ENCODE measurements at places on chromosomes 3 and 15.

DNA sequence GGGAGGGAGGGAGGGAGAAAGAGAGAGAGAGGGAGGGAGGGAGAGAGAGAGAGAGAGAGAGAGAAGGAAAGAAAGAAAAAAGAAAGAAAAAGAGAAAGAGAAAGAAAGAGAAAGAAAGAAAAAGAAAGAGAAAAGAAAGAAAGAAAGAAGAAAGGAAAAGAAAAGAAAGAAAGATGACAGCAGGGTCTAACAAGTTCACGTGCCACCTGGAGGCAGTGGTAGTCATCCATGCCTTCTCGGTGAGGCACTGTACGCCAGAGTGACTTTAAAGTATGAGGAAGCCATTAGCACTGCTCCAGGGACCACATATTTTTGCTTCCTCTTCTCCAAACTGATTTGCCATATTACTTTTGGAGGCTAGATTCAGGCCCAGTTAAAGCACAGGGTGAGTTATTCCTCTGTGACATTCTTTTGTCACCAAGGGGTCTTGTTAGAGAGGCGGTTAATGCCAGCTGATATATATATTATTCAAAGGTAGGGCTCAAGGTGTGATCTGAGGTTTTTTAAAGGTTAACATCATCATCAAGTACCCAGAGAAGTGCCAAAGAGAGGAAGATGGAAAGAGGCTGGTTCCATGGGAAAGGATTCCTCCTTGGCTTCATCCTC is at the start of gene HTR3D:
Gene HTR3D, plus strand, starts transcription at position 556 of the 606 bp plus-strand sequence. Its CDS starts 0 bp downstream, at position 556.
- no peak for DNase-seq

DNA sequence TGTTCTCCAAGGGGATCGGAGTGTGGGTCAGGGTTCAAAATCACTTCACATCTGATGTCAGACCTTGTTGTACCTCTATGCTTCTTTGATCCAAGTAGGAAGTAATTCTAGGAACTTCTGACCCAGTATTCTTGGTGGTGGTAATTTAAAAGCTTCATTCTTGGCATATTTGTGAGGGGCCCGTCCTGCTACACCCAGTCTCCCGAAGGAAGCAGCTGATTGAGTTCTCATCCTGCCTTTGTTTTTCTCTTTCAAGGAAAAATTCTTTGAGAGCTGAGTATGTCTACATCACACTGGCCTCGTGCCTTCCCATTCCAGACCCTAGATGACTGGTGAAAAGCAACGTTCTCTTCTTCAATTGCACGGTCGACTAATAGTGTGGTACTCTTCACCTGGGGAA is 234.4 kb upstream of the TPRG1 start:
- no peak for DNase-seq

DNA sequence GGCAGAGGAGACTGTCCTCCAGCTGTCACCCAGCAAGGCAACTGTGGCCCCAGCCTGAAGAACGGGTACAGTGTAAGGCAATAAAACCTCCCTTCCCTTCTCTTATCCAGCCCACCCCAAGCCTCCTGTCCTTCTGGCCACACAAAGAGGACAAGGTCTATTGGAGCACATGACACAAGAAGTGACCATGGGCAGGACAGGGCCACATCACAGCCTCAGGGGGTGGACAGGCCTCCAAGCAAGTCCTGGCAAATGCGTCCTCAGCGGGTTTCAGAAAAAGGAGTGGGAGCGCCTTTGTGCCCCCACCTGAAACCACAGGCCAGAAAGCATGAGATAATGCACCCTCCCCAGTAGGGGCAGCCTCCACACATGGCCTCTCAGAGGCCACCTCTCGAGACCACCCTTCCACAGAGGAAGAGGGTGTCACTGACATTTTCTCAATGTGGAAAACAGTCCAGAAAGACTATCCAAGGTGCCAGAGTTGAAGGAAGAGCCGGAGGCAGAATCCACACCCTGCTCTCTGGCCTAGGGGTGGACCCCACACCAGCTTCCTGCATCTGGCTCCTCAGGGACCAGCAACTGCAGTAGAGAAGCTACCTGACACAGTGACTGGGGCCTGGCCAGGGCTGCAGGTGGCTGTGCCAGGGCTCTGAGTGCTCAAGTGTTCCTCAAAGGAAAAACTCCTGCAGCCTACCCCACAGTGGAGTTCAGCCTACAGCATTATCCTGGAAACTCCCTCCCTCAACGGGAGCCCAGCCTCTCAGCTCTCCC is 43.9 kb downstream of the CCDC12 start:
- DNase-seq, result no peak

GRCh38 chr15:67794832-67795574 is 30.3 kb upstream of the SKOR1 start:
- no peak for DNase-seq

DNA sequence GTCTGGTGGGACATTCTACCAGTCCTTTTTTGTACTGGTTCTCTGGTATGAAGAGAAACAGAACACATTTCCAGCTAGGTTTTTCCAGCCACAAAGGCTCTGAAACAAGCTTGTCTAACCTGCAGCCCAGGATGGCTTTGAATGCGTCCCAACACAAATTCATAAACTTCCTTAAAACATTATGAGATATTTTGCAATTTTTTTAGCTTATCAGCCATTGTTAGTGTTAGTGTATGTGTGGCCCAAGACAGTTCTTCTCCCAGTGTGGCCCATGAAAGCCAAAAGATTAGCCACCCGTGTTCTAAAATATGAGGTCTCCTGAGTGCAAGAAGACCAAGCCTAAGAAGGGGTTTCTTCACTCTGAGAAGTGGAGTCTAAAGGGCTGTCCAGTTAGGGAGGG is 18.4 kb upstream of the TIMP4 start:
- DNase-seq, result no peak

DNA sequence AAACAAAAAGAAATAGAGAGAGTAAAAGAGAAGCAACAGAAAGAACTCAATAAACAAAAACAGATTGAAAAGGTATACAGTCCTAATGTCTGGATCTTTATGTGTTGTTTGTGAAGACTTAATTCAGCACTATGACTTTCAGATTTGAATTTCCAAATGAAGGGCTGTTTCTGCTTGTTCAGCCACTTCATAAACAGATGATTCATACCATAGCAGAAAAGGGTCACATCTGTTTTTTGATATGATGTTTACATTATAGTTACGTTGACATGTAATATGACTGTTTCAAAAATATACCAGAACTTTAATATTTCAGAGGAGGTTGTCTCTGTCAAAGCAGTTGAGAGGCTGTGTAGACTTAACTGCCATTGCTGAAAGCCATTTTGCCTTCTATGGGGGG is 24.1 kb downstream of the ASB14 start:
- no peak for DNase-seq

- DNase-seq, result no peak
Observed at GRCh38 chr3:151437906-151438305, 23.0 kb downstream of the IGSF10 start.

GRCh38 chr15:74955796-74956647 is 550 bp downstream of the RPP25 start:
- peak; percentile 77 for DNase-seq

DNA sequence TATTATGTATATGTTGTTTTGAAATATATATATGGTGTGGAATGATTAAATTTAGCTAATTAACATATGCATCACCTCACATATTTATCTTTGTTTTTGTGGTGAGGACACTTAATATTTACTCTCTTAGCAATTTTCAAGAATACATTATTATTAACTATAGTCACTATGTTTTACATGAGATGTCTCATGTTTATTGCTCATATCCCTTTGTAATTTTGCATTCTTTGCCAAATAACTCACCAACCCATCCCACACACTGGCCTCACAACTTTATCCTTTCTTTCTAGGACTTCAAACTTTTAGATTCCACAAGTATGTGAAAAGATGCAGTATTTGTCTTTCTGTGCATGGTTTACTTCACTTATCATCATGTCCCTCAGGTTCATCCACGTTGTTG is 950.2 kb upstream of the CADM2 start:
- DNase-seq, result no peak

DNA sequence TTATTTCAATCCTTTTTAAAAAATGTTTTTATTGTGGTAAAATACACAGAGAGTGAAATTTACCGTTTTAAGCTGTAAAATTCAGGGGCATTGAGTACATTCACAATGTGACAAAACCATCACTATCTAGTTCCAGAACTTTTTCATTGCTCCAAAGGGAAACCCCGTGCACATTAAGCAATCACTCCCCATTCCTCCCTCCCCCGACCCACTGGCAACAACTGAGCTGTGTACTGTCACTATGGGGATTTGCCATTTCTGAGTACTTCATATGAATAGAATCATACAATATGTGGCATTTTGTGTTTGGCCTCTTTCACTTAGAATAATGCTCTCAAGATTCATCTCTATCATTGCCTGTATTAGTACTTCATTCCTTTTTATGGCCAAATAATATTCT is 45.5 kb upstream of the BOC start:
- no peak for DNase-seq

DNA sequence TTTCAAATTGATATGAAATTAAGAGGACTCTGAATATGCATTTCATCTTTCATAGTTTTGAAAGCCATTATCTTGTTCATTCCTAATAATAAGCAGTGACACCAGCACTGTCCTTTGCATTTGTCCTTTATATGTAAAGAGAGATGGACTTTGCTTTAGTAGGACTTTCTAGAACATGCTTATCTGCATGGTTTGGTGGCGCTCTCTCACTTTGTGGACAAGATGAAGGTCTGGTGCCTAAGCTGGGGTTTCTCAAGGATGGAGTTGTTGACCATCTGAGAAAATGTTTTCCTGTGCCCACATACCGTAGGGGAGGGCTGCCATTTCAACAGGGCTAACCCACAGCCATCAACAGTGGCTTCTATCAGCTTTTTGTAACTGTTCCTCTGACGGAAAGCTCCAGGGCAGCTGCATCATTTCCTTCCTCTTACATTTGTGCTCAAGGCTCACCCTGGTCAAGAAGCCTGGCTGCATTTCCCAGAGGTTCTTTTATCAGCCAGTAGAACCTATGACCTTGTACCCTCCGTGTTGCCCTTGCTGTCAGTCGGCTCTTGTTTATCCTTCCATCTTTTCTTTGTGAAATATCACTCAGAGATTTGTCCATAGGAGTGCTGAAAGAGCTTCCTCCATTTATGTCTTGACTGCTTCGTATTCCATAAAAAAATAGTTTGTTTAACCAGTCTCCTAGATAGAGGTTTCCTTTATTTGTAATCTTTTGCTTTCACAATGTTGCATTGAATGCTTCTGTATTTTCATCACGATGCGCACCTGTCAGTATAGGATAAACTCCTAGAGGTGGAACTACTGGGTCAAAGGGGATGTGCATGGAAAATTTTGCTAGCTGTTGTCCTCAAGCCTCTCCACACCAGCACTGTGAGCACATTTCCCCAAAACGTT is 44.6 kb downstream of the ABHD2 start:
- peak; percentile 48 for DNase-seq

DNA sequence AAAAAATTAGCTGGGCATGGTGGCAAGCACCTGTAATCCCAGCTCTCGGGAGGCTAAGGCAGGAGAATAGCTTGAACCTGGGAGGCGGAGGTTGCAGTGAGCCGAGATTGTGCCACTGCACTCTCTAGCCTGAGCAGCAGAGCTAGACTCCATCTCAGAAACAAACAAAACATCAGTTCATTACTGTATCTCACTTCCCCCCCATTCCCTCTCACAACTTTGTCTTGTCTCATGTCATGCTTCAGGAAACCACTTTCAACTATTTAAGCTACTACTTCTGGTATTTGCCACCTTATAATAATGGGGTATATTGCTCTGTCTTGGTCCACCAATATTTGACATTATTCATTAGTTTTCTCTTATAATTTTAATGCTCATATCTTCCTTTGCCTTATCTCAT is 26.2 kb downstream of the PIK3CA start:
- no peak for DNase-seq

DNA sequence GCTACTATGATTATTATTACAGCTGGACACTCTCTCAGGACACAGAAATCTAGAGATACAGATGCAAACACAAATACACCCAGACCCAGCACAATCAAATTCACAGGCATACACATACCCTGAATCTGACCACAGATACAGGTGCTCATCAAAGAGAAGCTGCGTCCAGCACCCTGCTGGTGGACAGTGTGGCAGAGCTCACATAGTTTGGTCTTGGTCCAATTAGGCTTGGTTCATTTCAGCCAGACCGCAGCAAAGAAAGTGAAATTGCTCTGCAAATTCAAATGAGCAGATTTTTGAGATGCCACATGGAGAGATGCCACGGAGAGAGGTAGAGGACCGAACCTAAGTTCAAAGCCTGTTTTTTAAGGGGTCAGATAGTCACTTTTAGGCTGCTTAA is 55.6 kb downstream of the ANAPC13 start:
- no peak for DNase-seq

GRCh38 chr15:90887037-90887481 is 2.8 kb downstream of the FES start:
- DNase-seq, result no peak

GRCh38 chr15:35690698-35691116 is 144.7 kb upstream of the DPH6 start:
- no peak for DNase-seq

DNA sequence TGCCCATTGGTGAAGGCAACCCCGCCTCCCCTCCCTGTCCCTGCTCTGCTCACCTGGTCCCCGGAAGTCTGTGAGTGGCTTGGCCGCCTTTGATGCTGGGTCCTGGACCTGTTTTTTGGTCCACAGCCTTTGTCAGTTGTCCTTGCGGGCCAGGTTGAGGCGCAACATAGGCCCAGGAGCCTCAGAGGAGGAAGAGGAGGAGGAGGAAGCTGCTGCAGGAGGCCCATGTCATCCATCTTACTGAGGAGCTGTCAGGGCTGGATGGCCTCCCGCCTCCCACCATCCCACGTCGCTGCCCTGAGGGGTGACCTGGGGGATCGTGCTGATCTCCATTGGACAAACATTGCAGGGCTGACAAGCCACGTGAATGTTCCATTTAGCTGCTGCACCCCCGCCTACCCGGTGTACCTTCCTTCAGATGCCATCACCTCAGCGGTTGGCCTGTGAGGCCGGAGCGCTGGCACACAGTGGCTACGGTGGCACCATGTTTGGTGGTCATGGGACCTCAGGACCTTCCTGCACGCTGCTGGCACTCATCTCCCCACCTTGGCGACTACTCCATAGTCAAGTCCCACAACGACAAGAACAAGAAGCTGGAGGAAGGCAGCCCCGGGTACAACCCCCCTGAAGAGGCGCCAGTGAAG is 106.3 kb downstream of the SMAD6 start:
- no peak for DNase-seq

GRCh38 chr3:76651784-76652183 is 388.1 kb upstream of the ROBO2 start:
- no peak for DNase-seq

DNA sequence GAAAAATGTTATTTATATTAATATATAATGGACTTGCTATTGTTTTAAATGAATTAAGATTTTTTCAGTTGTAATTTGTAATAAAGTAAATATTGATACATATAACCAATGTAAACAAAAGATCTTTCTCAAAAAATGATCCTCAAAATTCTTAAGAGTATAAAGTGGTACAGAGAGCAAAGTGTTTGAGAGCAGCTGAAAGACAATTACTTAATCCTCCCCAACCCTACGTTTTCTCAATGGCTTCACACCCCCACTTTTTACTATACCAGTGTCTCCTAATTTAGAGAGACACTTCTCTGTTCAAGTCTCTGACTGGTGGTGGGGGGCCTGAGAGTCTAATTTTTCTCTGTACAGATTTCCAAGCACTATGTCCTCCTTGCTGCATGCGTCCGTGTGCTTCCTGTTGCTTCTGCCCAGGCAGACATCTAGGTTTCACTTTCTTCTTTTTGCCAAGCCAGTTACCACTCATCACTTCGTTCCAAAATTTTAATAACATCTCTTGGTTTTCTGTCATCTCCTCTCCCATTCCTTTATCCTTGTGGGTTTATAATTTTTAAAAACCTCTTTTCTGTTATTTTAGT is 276.3 kb upstream of the DNAJC19 start:
- no peak for DNase-seq

- DNase-seq, result no peak
Observed at GRCh38 chr15:92962914-92963313, 62.8 kb downstream of the CHD2 start.

- no peak for DNase-seq
Observed at GRCh38 chr15:80015156-80015555, 44.2 kb upstream of the BCL2A1 start.

- DNase-seq, result no peak
Observed at GRCh38 chr3:153192327-153192726, 30.3 kb downstream of the RAP2B start.

All from natural killer cell (primary cell).